ENCODE measurements at places on chromosomes 16 and 17.

DNA sequence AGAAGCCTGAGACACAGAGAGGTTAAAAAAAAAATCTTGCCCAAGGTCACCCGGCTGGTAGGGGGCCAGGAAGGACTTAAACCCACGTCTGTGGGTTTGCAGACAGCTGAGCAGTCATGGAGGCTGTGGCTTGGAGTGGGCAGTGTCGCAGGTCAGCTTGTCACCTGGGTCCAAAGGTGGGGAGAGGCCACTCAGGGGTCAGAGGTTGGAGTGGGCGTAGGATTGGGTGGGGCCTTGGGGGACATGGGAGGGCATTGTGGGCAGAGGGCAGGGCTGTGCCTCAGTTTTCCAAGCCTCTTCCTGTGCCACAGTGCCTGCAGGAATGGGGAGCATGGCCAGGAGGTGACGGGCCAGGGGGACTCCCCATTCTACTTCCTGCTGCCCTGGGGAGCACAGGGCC lies 2.0 kb upstream of the NDRG4 start:
- DNase-seq: no peak

- DNase-seq: no peak
Observed at GRCh38 chr17:49915670-49916069, 53.3 kb upstream of the DLX4 start.

- DNase-seq: no peak
Observed at GRCh38 chr17:16083223-16083622, 83.6 kb downstream of the TTC19 start.

DNA sequence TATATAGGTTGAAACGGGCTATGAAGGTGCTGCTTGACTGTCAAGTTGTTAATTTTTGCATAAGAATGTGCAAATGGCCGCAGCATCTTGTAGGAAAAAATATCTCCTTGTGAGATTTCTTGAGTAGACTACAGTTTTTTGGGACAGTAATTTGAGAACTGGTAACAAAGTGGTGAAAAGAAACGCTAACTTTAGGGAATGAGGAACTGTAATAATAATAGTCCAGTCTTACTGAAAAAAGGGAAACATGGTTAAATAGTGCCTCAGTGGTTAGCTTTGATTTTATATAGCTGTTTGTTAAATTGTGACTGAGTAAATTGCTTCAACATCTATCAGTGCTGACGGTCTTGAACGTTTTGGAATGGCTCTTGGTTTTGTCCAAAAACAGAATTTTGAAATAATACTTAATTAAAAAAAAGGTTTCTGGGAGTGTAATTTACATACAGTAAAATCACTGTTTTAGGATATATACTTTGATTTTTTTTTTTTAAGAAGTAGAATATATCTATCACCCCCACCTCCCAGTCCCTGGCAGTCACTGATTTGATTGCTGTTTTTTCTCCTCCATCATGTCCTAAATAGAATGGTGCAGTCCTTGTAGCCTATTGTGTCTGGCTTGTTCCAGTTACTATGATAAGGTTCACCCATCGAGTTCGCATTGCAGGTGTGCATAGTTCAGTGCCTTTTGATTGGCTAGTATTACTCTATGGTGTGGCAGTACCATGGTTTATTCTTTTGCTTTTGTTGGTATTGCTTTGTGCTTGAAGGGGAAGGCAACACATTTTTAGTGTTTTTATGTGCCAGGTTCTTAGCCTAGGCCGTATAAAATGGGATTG lies 2.8 kb downstream of the HAPSTR1 start:
- peak; percentile 38 for DNase-seq
